Stimulated activated CD8-positive, alpha-beta memory T cell treated with anti-CD3 and anti-CD28 coated beads, Interleukin-4, amount 100 ng/mL, for 1 hour (primary cell): ENCODE measurements at places on chromosomes 12 and 14.

- no peak for DNase-seq
Measured at GRCh38 chr14:54784657-54785056, 118.0 kb downstream of the GCH1 start.

GRCh38 chr14:93231129-93231979, 24.3 kb downstream of the UBR7 start:
- no peak for DNase-seq

DNA sequence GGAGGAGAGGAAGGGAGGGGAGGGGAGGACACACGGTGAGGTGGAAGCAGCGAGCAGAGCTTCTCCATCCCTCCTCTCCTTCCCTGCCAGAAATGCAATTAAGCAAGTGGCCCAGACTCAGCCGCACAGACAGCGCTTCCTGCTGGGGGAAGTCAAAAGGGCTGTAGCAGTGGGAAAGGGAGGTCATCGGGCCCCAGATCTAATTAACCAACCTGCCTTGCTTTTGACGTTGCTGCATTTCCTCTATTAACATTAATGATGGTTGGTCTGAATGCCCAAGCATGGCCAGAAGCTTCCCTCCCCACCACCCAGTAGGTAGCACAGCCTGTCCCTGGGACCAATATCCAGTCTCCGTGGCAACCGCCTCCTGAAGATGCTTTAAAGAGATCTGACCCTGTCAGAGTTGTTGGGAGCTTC, 4.6 kb upstream of the NGB start:
- DNase-seq: no peak

DNA sequence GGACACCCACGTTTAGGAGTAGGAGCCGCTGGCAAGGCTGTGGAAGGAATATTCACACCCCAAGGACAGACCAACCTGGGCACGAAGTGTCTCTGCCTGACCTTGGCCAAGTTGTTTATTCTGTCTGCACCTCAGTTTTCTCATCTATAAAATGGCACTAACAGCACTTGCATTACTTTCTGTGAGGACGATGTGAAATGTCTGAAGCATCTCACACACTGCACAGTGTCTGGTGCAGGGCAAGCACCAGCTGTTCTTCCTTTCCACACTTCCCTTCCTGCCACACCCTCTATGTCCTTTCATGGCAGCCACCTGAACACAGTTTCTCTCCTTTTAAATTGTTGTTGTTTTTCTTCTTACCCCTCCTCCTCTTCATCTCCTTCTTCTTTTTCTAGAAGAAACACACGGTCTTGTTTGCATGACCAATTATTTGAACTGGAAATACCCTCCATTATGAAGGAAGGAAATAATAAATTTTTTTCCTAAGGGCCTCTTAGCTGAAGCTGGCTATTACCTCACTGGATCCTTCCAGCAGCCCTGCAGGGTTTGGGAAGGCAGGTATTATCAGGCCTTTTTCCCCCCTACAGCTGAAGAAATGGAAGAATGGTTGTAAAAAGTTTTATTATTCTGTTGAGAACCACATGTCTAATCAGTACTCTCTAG, 42.9 kb upstream of the ATP23 start:
- no peak for DNase-seq

DNA sequence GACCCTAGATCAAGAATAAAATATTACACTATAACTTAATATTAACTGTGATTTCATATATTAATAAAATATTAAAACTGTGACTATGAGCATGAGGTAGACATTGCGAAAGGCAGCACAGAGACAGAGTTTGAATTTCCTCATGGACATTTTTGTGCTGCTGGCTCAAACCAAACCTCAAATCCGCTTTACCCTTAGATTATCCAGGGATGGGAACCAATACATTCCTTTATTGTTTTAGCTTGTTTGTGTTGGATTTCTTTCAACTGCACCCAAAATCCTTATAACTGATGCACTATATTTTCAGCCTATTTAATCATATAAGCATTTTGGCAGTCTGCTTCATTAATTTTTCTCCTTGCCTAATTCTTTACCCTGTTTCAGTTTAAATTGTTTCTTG, 436.7 kb downstream of the ATP23 start:
- DNase-seq: no peak

GRCh38 chr12:110102255-110102654, 21.9 kb upstream of the IFT81 start:
- DNase-seq: no peak

- no peak for DNase-seq
Measured at GRCh38 chr14:42715316-42715715, 1108.6 kb downstream of the LRFN5 start.

DNA sequence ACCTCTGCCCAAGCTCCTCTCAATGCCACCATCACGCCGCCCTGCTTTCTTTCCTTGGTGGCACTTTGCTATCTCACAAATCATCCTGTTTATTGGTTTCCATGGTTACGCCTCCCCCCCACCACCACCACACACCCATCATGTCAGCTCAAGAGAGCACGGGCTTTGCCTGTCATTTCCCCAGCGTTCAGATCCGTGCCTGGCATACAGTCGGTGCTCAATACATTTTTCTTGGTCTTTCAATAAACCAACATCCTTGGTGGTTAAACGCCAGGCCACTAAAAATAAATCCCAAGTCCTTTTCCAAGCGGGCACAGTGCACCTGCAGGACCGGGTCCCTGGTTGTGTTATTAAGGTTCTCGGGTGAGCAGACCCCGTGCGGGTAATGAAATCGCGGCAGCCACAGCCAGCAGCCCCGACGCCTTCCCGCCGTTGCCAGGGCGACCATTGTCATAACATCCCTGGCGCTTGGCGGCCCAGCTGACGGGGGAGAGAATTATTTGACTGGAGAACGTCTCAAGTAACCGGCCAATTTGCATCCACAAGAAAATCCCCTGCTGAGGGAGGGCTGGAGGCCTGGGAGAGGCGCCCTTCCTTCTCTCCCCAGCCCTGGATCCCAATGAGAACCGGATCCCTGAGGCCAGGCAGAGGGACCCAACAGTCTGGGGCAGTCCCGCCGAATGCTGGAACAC, 92.9 kb downstream of the KSR2 start:
- no peak for DNase-seq

DNA sequence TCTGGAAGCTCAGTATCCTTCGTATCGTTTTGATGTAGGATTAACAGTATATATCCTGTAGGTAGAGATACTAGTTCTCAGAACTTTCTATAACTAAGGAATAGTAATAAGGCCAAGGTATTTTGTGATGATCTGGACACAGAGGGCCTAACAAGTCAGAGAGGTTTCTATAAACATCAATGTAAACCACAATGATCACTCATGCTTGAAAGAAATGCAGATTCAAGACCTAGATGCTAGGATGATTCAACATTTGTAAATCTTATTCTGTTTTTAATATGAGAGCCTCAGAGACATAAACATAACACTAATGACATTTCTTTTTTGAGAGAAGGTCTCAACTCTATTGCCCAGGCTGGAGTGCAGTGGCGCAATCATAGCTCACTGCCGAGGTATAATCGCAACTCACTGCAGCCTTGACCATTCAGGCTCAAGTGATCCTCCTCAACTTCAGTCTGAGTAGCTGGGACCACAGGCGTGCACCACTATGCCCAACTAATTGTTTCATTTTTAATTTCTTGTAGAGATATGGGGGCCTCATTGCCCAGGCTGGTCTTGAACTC, 16.2 kb downstream of the SUPT16H start:
- no peak for DNase-seq

DNA sequence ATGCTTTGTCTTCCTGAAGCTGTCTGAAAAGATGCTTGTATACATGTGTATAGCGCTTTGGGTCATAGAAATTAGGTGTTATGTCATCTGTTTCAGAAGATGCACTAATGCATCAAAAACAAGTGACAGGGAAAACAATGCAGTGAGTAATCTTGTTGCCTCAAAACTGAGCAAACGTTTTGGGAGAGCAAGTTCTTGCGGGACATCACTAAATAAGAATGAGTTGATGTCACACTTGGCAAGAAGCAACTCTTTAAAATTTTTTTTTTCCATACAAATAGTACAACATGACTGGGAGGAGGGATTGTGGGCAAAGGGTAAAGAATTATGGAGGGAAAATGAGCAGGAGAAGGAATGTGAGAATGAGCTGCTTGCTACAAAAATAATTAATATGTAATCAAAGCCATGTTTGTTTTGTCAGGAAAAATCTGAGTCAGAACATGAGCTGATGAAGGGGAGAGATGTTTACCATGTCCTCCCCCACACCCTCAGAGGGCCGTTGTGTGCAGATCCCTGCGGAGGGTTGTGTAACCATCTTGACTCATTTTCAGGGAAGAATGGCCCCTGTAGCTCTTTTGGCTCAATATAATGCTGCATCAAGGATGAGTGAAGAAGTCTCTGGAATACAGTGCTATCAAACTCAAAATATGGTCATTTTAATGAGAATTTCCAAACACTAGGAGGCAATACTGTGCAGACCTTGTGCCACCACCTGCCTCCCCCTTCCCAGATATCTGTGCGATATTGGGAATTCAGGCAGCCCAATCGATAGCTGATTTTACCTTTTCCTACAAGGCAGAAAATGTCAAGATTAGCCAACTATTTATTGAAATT, 41.4 kb downstream of the BORCS5 start:
- DNase-seq: no peak

GRCh38 chr12:12518464-12518845, 44.2 kb downstream of the DUSP16 start:
- no peak for DNase-seq

DNA sequence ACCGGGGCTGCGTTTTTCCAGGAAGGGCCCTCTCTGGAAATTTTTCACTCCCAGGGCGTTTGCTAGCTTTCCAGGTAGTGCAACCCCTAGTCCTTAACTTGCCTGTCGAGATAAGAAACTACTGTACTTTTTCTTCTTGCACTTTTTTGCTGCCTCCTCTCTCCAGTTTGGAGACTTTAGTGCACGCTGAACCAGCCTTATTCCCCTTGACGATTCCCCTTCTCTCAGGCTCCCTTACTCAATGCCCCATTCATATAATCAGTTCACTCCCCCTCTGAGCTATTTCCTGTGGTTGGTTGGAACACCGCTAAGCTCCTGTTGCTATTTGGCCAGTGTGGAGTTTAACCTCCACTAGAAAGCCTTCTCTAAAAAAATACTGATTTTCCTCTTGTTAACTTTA, 682 bp downstream of the CREBL2 start:
- DNase-seq: peak; percentile 1

- DNase-seq: no peak
Measured at GRCh38 chr12:113891739-113892520, 74.2 kb downstream of the RBM19 start.

- DNase-seq: no peak
Measured at GRCh38 chr12:63394349-63394748, 243.3 kb upstream of the AVPR1A start.

DNA sequence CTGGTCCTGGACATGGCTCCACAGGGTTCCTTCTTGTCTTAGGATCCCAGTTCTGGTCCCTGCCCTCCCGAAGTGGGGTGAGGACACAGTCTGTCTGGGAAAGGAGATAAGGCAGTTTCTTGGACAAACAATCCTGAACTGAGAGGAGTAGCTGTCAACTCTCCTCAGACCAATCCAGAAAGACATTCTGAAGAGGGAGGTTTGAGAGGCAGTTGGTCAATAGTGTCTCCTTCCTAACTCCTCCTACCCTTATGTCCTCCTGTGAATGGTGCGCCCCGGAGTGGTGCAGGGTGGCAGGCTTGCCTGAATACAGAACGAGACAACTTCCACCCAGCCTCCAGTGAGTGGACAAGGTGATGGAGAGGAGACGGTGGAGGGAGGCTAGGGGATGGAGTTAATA, 15.4 kb upstream of the ASIC1 start:
- DNase-seq: no peak

DNA sequence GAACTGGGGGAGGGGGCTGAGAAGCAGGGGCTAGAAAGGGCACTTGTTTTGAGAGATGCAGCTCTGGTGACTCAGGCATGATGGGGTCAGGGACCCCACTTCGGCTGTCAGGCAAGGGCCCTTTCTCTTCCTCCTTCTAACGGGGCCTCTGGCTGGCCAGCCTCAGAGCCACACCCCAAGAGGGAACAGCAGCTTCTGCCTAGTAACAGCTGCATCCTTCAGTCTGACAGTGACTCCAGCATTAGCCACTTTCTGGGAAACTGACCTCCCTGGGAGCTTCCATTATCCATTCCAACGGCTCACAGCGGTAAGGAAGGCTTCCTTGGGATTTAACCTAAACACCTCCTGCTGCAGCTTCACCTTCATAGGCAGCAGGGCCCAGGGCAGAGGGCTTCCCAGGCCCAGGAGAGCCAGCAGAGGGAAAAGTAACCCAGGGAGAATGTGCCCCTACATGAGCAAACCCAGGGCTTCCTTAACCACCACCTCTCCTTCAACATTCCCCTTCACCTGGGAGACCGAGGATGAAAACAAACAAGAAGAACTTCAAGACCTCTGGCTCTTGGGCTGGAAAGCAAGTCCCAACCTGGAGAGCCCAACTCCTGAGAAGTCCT, 2.7 kb downstream of the NCKAP5L start:
- no peak for DNase-seq

DNA sequence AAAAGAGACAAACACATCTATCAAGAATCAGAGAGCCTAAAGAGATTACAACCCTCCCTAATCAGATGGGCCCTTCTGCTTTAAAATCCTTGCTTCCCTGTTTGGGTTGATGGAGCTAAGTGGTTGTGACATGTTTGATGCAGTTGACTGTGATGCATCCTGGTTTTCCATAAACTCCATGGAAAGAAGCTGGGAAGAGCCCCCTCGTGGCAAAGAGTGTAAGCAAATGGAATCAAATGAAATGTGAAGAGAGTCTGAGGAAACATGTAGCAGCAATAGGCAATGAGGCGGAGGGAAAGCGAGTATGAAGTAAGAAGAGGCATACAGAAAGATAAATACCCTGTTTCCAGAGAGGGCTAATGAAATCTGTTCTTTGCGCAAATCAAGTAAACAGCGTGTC, 70.4 kb upstream of the SLCO1C1 start:
- no peak for DNase-seq

GRCh38 chr12:5581616-5582015, 149.7 kb downstream of the NTF3 start:
- DNase-seq: no peak

DNA sequence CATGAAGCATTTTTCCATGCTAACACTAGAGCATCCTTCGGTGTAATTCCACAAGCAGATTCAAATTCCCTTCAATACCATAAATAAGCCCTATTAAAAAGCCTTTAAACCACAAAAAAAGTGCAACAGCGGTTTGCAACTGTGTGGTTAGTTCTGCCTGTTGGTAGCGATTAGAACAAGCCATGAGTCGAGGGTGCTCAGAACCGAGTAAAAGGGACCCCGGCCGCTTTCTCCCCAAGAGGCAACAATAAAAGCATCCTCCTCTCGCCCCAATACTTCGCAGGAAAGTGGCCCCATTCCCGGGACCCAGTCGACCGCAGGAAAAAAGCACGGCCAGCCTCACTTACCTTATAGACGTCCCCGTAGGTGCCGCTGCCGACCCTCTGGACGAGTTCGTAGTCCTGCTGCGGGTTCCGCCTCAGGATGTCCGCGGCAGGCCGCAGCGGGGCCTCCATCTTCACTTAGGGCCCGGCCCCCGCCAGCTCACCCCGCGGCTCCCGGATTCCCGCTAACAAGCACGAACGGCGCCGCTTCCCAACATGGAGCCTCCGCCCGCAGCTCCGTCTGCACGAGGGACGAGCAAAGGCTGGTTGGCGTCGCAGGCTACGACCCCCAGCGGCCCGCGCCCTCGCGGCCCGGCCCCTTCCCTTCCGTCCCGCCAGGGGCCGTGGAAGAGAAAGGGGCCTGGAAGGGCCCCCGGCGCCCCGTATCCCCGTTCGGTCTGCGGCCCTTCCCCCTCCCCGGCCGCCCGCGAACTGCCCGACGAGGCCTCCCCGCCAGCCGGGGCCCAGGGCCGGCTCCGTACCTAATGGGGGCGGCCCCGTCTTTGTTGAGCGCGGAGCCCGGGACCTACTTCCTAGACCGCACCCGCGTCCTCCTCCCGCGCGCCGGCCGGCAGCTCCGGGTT, 521 bp downstream of the MAP4K5 start:
- DNase-seq: no peak
